Kasumi-1 (cell line): ENCODE measurements at places on chromosomes 2 and 18.

- peak; percentile 78 for DNase-seq
Observed at GRCh38 chr18:61581578-61582201, 248.5 kb downstream of the CDH20 start.

DNA sequence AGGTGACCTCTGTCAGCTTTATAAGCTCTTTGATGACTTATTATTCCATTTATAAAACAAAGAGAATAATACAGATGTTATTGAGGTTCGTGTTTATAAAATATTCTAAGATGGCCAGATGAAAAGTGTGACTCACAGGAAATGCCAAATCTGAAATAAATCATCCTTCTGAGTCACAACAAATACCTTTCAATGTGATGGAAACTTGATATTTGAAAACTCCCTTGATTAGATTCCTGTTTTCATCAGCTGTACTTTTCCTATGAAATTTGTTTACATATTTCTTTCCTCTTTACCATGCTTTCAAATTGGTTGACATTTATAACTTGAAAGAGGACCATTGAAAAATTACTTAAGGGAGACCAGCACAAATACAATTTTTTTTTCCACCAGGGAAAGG, 30.6 kb upstream of the PPP1R1C start:
- DNase-seq = no peak

- no peak for DNase-seq
Observed at GRCh38 chr2:104852090-104852666, 1.7 kb upstream of the POU3F3 start.

DNA sequence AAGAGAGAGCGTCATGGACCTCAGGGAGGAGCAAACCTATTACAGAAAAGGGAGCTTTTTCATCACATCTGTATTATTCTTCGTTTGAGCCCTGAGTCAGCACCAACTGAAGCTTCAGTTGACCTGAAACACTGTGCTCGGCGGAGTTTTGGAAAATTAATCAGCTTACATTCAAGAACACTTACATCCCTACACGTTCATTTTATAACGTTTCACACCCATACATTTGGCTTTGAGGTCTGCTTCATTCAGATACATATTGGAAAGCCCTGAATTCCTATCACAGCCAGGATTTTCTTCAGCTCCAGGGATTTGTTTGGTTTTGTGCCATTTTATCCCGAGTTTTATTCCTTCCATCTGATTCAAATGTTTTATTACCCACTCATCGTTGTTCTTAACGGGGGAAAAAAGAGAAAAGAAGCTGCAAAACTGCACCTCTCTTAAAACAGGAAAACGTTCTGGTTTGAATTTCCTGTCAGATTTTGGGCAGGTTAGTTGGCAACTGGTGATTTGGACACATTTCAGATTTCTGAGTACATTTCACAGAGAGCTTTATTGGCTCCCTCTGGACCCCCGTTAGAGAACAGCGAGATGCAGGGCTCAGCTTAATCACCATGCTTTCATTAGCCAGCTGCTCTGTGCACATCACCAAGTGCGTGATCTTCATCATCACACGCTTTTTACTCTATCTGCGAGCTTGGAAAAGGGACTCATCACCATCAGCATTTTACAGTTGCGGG, 88.8 kb downstream of the CDC42EP3 start:
- DNase-seq = no peak

- no peak for DNase-seq
Observed at GRCh38 chr18:47526147-47526546, 274.7 kb upstream of the SKOR2 start.

DNA sequence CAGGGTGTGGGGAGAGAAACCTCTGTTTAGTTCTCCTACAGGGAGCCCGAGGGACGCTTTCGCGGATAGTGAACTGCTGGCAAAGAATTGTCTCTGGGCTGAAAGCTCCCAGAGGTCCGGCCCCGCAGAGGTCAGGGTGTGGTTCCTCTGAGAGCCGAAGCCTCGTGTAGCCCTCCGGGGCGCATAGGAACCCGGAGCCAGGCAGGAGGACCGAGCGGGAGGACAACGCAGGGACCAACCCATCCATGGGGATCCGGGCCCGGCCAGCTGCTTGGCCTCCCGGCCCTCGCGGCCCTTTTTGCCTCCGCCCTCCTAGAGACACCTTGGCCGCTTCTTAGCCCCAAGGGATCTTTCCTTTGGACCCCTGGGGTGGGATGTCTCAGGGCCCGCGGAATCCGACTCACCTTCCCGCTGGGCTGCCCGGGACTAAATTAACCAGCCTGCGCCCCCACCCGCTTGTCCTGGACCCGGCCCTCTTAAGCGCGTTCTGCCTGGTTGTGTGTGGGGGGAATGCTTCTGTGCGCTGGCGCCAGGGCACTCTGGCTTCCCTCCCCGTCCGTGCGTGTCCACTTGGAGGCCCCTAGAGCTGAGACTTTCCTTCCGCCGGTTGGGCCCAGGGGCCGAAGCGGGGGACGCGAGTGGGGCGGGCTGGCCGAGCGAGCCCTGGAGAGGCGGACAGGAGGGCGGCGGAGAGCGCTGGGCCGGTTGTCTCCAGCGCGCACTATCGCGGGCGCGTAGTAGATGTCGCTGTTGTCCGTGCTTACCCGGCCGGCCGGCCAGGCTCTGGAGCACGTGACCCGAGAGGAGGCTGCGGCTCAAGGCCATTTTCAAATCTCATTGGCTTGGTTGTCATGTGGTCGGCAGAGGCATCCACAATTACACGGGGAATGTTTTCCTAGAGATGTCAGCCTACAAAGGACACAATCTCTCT, at the start of gene HOXD10:
TSS of gene HOXD10 (plus strand) at position 896 of the 931 bp plus-strand sequence. CDS start 56 bp downstream, outside the sequence.
- DNase-seq = no peak

GRCh38 chr2:2018713-2019410, 274.5 kb upstream of the PXDN start:
- no peak for DNase-seq

- peak; percentile 71 for DNase-seq
Observed at GRCh38 chr2:134706587-134707329, 12.0 kb downstream of the TMEM163 start.
